ENCODE measurements at places on chromosomes 6 and 20.

- no peak for DNase-seq
These were observed 4.9 kb downstream of the MTCL3 start for GRCh38 chr6:127514179-127514772.

DNA sequence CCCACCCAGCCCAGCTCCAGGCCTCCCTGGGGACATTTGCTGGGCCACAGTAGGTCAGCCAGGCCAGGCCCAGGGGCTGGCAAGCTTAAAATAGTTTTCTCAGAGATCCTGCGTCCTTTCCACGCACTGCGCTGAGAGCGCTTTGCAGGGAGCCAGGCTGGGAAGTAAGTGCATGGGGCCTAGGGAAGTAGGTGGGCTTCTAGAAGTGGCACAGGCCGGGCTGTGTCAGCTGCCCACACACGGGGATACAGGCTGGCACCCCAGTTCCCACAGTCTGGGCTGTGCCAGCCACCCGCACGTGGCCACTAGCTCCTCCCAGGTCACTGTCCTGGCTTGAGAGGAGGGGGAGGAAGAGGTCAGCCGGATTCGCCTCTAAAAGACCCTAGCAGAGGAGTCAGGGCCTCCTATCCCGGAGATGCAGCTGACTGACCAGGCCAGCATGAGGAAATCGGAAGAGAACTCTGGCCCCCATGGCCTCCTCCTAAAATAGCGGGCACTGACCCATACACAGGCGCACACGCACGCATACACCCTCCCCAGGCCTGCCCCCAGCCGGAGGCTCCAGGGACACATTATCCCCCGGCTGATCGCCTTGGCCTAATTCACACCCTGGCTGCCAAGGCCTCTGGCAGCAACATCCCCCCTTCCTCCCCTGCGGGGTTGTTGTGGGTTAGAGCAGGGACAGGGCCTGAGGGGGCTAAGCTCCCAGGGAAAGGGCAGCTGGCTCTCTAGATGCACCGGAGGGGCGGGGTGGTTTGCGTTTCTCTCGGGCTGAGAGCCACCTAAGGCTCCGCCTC, 5.4 kb downstream of the SLCO4A1 start:
- DNase-seq = no peak

GRCh38 chr6:47202644-47203205, 107.0 kb downstream of the TNFRSF21 start:
- DNase-seq = no peak

GRCh38 chr6:142357879-142358278, 56.1 kb downstream of the ADGRG6 start:
- no peak for DNase-seq

GRCh38 chr6:50543666-50544065, 169.7 kb upstream of the TFAP2D start:
- no peak for DNase-seq

- DNase-seq = no peak
These were observed 51.9 kb downstream of the HIVEP2 start for GRCh38 chr6:142893088-142893487.

DNA sequence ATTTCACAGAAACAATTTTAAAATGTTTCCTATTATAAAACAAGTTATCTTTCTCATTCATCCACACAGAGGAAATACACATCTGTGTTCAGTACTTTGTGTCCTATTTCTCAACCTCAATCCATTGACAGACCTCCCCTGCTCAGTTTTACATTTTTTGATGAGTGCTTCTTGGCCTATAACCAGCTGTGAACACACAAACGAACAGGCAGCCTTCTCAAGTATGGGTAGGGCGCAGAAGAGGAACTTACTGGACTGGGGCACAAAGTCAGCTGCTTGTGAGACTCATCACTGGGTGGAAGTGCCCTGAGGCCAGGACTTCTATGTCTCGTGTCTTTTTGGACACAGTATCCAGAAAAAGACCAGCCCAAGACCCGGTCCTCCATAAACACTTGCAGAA, 2.8 kb downstream of the RPS6KA2 start:
- DNase-seq = no peak

DNA sequence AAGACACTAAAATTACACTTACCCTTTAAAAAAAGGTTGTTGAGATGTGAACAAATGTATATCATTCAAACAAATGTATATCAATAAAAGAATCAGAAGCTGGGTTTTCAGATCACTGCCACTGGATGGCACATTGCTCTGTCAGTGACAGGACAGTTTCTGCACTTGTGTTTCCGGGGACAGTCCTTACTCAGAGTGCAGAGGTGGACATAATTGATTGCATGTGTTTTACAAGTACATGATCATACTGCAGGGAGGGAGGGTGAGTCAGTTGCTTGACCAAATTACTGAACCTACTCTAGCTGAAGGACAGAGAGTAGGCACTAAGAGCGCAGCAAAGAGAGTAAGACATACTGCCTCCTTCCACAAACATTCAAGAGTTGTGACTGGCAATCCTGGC, 302.3 kb downstream of the TENT5A start:
- no peak for DNase-seq

- no peak for DNase-seq
These were observed 54.8 kb downstream of the HFE start for GRCh38 chr6:26142026-26142425.

- DNase-seq = no peak
These were observed 48.4 kb downstream of the MAFB start for GRCh38 chr20:40640667-40641066.

DNA sequence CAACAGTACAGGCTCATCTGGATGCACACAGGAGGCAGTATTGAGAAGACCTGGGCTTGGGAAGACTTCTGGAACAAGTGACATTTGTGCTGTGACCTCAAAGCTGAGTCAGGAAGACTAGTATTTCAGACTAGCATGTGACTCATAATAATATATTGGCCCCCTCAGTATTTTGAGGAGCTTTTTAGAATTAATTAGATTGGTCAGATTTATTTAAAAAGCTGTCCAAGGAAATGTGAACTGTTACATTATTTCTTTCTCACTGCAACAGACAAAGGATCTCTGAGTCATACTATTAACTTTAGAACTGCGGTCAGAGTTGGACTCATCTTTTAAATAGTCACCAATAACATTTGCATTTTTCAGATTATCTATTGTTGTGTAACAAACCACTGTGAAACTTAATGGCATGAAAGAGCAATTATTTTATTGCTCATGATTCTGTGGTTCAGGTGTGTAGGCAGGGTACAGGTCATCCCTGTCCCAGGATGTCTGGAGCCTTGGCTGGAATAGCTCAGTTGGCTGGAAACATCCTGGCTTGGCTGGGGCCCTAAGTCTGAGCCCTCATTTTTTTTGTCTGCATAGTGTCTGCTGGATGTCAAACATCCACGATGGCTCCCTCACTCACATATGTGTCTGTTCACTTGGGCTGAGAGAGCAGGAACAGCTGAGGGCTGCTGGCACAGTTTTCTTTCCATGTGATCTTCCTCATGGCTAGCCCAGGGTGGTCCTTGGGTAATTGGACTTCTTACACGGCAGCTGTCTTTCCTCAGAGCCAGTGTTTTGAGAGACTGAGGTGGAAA, 46.9 kb downstream of the MAP3K4 start:
- no peak for DNase-seq

DNA sequence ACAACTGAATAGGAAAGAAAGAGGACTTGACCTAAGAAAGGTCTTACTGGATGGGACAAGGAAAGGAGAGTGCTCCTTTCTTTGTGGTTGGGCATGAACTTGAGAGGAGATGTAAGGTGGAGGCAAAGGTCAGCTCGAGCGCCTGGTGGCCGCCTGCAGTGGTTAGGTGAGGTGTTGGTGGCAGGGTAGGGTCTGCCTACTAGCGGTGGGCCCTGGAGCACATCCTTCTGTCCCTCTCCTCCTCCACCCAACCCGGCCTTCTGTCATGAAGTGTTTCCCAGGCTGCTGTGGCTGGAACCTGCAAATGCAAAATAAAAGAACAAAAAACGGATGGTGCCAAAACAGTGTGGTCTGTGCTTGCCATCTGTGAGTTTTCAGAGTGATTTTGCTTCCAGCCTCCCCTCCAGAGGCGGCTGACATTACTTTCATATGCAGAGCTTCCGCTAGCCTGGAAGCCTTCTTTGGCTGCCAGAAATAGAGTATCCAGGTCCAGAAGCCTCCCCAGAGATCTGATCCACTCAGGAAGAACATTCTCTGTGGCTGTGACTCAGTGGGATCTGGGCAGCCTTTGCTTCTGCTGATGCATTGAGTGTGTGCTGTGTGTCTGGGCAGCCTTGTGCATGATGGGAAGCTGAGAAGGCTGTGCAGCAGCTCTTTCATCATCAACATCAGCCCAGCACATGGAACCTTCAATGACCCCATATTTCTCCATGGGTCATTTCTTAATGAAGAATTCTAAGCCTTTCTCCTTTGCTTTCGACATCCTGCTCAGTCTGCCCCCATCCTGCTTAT, 79.8 kb upstream of the FAM184A start:
- no peak for DNase-seq

GRCh38 chr6:145047891-145048290, 687.4 kb downstream of the EPM2A start:
- DNase-seq = no peak

- no peak for DNase-seq
These were observed 23.4 kb upstream of the FRMD1 start for GRCh38 chr6:168102315-168102985.

DNA sequence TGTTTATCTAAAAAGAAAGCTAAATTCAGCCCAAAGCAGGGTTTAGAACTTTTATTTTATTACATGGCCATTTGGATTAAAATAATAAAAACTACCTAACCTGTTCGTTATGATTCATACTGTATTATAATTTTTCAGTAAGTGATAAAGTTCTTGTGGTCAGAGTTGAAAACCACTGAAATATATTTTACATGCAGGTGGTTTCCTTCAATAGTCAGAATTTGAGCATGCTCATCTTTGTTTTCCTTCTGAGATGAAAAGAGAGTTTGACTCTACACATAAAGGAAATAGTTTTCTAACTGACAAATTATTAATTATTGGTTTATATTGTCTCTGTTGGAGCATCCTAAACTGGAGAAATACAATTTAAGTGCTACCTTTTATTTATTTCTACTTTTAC, 114.0 kb upstream of the FKBP1C start:
- no peak for DNase-seq

GRCh38 chr6:17984812-17985670, 2.4 kb downstream of the KIF13A start:
- DNase-seq = no peak

DNA sequence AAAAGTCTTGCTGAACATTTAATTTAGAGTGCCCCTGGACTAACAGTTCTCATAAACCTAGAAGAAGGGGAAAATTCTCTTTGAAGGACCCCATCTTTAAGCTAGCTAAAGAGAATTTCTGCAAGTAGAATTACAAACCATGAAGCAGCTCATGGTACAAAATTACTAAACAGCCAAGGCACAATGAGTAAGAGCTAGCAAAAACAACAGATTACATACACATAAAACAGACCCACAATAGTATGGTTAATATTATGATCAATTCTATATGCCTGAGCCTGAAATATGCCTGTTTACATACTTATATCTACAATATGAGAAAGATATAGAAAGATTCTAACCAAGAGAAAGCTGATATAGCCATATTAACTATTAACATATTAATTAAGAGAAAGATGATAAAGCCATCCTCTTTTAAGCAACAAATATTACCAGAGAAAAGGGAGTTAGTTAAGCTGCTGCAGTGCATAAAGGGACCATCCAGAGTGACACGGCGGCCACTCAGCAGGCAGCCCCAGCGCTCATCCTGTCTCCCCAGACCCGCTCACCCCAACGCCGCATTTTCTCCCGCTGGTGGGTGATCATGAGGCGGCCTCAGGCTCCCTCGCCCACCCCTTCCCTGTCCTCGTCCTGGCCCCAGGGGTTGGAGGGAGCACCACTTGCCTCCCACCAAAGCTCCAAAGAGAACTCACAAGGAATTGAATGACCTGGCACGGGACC, 98.4 kb upstream of the CARMIL1 start:
- no peak for DNase-seq

DNA sequence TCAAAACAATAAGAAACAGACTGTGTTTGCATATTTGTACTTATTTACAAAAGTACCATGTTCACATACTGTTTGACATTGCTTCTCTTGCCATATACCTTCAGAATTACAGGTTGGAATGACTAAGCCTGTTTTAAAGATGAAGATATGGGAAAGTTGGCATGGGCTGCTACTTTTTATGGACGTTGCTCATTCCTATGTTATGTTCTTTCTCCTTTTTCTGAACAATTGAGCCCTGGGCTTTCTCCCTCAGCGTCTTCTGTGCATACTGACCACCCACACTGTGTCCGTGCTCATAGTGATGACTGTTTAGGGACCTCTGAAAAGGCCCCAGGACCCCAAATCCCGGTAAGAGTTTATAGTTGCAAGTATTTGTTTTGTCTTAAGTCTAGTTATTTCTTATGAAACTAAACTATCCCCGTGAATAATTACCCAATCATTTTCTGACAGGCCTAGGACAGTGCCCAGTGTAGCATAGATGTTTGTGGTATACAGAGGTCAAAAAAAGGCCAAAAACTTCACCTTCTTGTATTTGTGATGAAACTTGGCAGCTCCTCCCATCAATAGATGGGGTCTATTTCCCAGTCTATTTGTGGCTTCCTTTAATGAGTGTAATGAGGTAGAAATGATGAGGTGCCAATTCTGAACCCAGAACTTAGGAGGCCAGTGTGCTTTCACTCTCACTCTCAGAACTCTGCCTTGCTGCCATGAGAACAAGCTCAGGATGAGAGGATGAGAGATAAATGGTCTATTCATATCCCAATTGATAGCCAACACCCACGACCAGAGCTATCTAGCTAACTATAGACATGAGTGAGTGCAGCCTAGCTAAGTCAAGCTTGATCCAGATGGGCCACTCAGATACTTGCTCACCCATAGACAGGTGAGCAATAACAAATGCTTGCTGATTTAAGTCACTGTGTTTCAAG, 40.9 kb downstream of the GSTA4 start:
- DNase-seq = no peak

- DNase-seq = no peak
These were observed 448.7 kb upstream of the JARID2 start for GRCh38 chr6:14796974-14797762.

DNA sequence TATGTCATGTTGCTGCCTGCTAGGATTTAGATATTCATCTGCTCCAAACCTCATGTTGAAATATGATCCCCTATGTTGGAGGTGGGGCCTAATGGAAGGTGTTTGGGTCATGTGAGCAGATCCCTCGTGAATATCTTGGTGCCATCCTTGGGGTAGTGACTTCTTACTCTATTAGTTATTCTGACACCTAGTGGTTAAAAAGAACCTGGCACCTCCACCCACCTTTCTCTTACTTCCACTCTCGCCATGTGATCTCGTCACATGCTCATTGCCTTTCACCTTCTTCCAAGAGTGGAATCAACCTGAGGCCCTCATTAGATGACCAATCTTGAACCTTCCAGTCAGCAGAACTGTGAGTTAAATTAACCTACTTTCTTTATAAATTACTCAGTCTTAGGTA, 549.4 kb upstream of the SYNCRIP start:
- DNase-seq = no peak

Data from central memory CD4-positive, alpha-beta T cell (primary cell).